ENCODE measurements at places on chromosomes 1 and 21. TPM values are rescaled to one million over a fixed set of nuclear protein-coding genes. Genes with fewer than 3 reads are reported as not detected.

CELSR2 gene
- 2.2 TPM for total RNA-seq

- no peaks in the 10 kb centered on the region for H3K27me3 ChIP-seq
- peaks cover 8% of the 10 kb centered on the region for H3K4me1 ChIP-seq
- no peak overlapping the region for H3K4me3 ChIP-seq
- no peak overlapping the region for H3K27ac ChIP-seq
- peaks cover 15% of the 10 kb centered on the region for H3K36me3 ChIP-seq
Measured at GRCh38 chr1:112923959-112924349, 32.0 kb downstream of the SLC16A1 start.

KPRP gene
- total RNA-seq, result not detected

- no peak overlapping the region for H3K27ac ChIP-seq
- H3K27me3 ChIP-seq, result peaks cover 4% of the 10 kb centered on the region
Measured at GRCh38 chr1:157106813-157107189, 7.2 kb upstream of the ETV3L start.

DNA sequence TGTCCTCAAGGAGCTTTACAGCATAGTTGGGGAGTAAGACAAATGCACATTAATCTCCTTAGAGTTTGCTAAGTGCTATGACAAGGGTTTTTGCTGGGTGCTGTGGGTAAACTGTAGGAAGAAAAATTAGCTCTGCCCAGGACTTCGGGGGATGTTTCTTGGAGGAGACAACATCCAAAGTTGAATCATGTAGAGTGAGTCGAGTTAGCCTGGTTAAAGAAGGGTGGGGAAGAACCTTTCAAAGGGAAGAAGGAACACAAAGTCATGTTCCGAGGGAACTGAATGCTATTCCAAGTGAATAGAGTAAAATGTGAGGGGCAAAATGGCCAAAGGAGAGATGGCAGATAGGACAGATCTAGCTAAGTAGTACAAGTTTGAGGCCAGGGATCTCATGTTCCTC is 17.1 kb downstream of the SPRTN start:
- peak overlapping the region; percentile 3 for H3K27ac ChIP-seq
- H3K36me3 ChIP-seq, result no peaks in the 10 kb centered on the region
- no peak overlapping the region for H3K4me3 ChIP-seq
- DNase-seq, result no peak

LPAR3 gene
- not detected for total RNA-seq

- H3K27me3 ChIP-seq, result no peaks in the 10 kb centered on the region
- H3K4me3 ChIP-seq, result no peak overlapping the region
- H3K27ac ChIP-seq, result no peak overlapping the region
Measured at GRCh38 chr1:178323067-178323466, 173.7 kb downstream of the CLEC20A start.

GRCh38 chr1:222529181-222529580 is 18.7 kb downstream of the HHIPL2 start:
- no peaks in the 10 kb centered on the region for H3K27me3 ChIP-seq
- H3K27ac ChIP-seq, result no peak overlapping the region
- no peaks in the 10 kb centered on the region for H3K4me1 ChIP-seq
- no peak for DNase-seq
- no peaks in the 10 kb centered on the region for H3K36me3 ChIP-seq
- H3K4me3 ChIP-seq, result no peak overlapping the region

KRTAP13-2 gene
- total RNA-seq, result not detected

DNAI4 gene
- 3.3 TPM for total RNA-seq

RGS16 gene
- total RNA-seq, result not detected

- no peak for DNase-seq
- no peaks in the 10 kb centered on the region for H3K27me3 ChIP-seq
- no peak overlapping the region for H3K27ac ChIP-seq
- H3K4me1 ChIP-seq, result peaks cover 13% of the 10 kb centered on the region
- H3K4me3 ChIP-seq, result no peak overlapping the region
Measured at GRCh38 chr1:159751031-159751430, 29.7 kb upstream of the DUSP23 start.

DNA sequence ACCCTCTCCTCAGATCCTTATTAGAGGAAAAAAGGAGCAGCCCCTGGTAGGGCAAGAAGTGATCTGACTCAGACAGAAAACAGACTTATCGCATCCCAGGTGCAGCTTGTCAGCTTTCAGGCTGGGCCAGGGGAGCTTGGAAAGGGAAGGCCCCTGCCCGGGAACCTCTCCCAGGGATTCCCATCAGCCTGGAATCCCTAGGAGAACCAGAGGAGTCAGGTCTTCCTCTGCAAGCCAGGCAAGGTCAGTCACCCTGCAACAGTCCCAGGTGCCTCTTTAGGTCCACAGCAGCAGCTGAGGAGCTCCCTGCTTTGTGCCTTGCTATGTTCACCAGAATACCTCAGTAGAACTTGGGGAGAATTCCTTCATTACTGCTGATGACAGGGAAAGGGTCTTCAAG is 2.9 kb upstream of the PRAMEF12 start:
- H3K4me3 ChIP-seq, result no peak overlapping the region
- H3K4me1 ChIP-seq, result no peaks in the 10 kb centered on the region
- DNase-seq, result no peak
- no peaks in the 10 kb centered on the region for H3K36me3 ChIP-seq

DNA sequence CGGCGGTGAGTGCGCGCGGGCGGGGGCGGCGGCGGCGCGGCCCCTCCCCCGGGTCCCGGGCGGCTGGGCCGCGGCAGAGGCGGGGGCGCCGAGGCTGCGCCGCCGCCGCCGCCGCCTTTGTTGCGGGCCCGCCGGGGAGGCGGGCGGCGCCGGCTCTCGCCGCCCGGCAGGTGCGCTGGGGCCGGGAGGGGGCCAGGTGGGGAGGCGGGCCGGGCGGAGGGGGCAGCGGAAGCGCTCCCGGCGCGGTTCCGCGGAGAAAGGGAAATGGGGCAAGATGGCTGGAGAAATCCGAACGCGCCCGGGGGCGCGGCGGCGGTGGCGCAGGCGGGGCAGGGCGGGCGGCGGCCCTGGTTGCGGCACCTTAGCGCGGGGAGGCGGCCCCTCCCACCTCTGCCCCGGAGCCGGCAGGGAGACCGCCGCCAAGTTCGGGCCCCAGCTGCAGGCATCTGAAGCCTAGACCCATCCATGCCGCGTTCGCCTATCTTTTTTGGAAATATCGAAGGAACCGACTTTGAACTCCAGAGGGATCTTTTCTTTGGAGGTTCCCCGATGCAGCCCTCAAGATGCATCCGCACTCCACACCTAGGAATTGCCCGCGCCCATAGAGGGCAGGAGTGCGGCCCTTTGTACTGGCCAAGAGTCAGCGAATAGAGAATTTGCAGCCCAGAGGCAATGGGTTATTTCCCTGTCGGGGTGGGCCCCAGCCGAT is 479 bp downstream of the POGK start:
- no peaks in the 10 kb centered on the region for H3K27me3 ChIP-seq
- peaks cover 22% of the 10 kb centered on the region for H3K36me3 ChIP-seq
- H3K4me3 ChIP-seq, result peak overlapping the region; percentile 54
- peak overlapping the region; percentile 14 for H3K27ac ChIP-seq
- DNase-seq, result peak; percentile 36

FCRL4 gene
- total RNA-seq, result not detected

GRCh38 chr1:39500862-39501389 is 9.5 kb downstream of the BMP8A start:
- no peak for DNase-seq
- H3K4me3 ChIP-seq, result no peak overlapping the region
- H3K27ac ChIP-seq, result no peak overlapping the region

DNA sequence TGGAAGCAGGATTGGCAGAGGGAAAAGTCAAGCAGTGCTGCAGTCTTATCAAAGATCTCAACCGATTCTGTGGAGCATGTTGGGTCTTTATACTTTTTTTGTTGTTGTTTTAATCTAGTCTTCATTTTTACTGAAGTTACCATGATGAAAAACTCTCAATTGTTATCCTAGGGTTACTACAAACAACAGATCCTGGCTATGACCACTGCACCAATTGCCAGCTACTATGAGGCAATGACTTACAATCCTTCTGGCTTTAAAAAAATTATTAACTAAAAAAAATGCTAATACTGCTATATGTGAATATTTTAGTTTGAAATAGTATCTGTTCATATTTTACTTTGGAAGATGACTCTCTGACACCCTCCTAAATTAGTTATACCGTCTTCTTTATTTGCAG is 145.9 kb downstream of the CNIH3 start:
- H3K4me1 ChIP-seq, result no peaks in the 10 kb centered on the region
- no peak overlapping the region for H3K4me3 ChIP-seq
- no peaks in the 10 kb centered on the region for H3K27me3 ChIP-seq
- H3K27ac ChIP-seq, result no peak overlapping the region

GRCh38 chr21:44847261-44848056 is 26.0 kb downstream of the PTTG1IP start:
- peaks cover 16% of the 10 kb centered on the region for H3K4me1 ChIP-seq
- no peak for DNase-seq
- H3K4me3 ChIP-seq, result no peak overlapping the region
- H3K27me3 ChIP-seq, result peaks cover 4% of the 10 kb centered on the region
- H3K36me3 ChIP-seq, result peaks cover 26% of the 10 kb centered on the region

Measured in endothelial cell of umbilical vein (primary cell).